ENCODE measurements at places on chromosomes 13 and 19. TPM values are rescaled to one million over a fixed set of nuclear protein-coding genes. Genes with fewer than 3 reads are reported as not detected.

ZNF729 gene
- polyA plus RNA-seq = not detected

DNA sequence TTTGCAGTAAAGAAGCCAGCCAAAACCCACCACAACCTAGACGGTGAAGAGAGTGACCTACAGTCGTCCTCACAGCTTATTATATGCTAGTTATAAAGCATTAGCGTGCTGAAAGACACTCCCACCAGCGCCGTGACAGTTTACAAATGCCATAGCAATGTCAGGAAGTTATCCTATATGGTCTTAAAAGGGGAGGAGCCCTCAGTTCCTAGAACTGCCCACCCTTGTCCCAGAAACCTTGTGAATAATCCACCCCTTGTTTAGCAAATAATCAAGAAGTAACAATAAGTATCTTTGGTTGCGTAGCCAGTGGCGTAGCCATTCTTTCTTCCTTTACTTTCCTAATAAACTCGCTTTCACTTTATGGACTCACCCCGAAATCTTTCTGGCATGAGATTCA, 227.9 kb upstream of the ARGLU1 start:
- peak overlapping the region; percentile 17 for H3K4me3 ChIP-seq
- no peaks in the 10 kb centered on the region for H3K36me3 ChIP-seq
- DNase-seq = no peak
- H3K27ac ChIP-seq = no peak overlapping the region
- no peaks in the 10 kb centered on the region for H3K4me1 ChIP-seq
- no peaks in the 10 kb centered on the region for H3K27me3 ChIP-seq

DNA sequence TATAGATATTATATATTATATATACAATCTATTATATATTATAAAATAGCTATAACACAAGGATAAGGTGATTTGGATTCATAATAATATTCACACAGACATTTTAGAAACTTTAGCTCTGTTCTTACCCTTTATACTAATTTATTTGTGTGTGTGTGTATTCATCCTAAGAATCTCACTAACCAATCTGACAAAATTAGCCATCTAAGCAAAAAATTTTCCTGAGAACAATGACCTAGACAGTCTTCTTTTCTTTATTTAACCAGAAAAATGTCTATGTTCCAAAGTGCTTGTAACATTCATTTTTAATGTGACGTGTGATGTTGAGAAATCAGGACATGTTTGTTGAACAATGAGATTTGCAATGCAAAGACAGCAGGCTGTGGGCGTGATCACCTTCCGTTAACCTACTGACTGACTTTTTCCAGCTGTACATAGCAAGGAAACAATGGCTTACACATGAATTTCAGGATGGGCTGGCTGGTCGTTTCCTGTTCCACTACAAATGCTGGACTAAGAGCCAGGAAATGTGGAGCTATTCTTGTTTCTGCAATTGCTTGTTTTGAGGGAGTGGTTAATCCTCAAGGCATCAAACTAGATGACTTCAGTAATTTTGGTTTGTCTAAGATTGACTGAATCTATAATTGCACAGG, 634.6 kb upstream of the ARGLU1 start:
- no peak overlapping the region for H3K27ac ChIP-seq
- H3K4me3 ChIP-seq = no peak overlapping the region
- H3K4me1 ChIP-seq = no peaks in the 10 kb centered on the region
- no peak for DNase-seq
- no peaks in the 10 kb centered on the region for H3K36me3 ChIP-seq

DNA sequence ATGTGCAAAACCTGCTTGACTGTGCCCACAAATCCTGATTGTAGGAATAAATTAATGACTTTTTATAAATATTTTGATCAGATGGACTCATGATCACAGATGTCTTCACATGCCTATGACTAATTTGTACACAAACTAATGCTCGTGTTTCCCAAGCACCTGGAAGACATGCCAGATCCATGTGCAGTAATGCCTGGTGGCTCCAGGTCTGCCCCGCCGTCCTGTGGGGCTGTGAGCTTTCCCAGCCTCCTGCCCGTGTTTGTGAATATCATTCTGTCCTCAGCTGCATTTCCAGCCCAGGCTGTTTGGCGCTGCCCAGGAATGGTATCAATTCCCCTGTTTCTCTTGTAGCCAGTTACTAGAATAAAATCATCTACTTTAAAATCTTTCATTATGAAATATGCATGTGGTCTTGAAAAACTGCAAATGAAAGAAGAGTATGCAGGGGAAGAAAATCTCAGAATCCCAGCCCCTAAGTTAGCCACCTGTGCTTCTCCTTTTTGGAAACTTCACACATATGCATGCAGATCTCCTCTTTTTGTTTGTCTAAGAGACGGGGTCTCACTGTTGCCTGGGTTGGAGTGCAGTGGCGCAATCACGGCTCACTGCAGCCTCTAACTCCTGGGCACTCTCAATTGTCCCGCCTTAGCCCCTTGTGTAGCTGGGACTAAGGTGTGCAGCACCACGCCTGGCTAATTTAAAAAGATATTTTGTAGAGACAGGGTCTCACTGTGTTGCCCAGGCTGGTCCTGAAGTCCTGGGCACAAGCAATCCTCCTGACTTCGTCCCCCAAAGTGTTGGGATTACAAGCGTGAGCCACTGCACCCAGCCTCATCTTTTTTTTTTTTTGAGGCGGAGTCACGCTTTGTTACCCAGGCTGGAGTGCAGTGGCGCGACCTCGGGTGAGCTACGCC, 6.2 kb downstream of the RPL28 start:
- H3K36me3 ChIP-seq = peaks cover 48% of the 10 kb centered on the region
- H3K4me1 ChIP-seq = peaks cover 13% of the 10 kb centered on the region
- peak overlapping the region; percentile 25 for H3K27ac ChIP-seq
- no peak for DNase-seq
- no peak overlapping the region for H3K4me3 ChIP-seq
- H3K27me3 ChIP-seq = no peaks in the 10 kb centered on the region

DNA sequence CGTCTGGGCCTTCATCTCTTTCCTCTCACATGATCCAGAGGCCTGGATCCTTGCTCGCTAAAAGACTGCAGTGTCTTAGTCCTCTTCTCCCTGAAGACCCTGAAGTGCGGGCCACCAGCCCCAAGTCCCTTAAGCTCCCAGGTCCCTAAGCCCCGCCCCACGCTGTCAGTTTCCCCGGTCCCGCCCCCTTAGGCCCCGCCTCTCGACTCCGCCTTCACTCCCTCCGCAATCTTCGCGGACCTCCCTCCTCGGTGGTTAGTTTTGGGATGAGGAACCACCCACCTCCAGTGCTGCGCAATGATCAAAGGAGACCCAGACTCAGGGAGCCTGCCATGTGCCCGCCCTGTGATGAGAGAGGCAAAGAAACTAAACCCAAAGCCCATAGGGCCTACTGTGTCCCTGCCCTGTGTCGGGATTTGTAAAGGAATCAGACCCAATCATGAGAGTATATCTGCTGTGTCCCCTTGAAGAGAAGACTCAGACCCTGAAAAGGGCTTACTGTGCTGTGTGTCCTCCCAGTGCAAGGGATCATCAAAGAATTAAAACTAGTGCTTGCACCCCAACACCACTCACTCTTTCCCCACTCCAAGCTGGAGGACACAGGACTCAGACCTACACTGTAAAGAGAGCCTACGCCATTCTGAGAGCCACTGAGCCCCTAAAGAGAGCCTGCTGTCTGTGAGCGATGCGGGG, 3.0 kb upstream of the COX6B1 start:
- peaks cover 58% of the 10 kb centered on the region for H3K4me1 ChIP-seq
- DNase-seq = peak; percentile 37
- peak overlapping the region; percentile 82 for H3K4me3 ChIP-seq
- no peaks in the 10 kb centered on the region for H3K36me3 ChIP-seq

EDDM13 gene
- polyA plus RNA-seq = 3.1 TPM

TPTE2 gene
- polyA plus RNA-seq = 0.34 TPM

All from thymus (tissue), 14 donors.